ENCODE measurements at places on chromosomes 3 and 15. TPM values are rescaled to one million over a fixed set of nuclear protein-coding genes. Genes with fewer than 3 reads are reported as not detected.
A peak's percentile ranks its signal among the peaks of the same experiment; 100 is the strongest.

GRCh38 chr3:186032321-186032720 lies 76.6 kb downstream of the ETV5 start:
- no peaks in the 10 kb centered on the region for H3K4me1 ChIP-seq
- DNase-seq = no peak
- no peak overlapping the region for H3K27ac ChIP-seq
- no peak overlapping the region for H3K4me3 ChIP-seq

Gene RARRES1
- total RNA-seq = not detected

GRCh38 chr15:89399238-89400115 lies 64.9 kb upstream of the POLG start:
- H3K36me3 ChIP-seq = no peaks in the 10 kb centered on the region
- no peaks in the 10 kb centered on the region for H3K27me3 ChIP-seq
- peaks cover 96% of the 10 kb centered on the region for H3K4me1 ChIP-seq
- peak overlapping the region; percentile 88 for H3K27ac ChIP-seq
- H3K4me3 ChIP-seq = peak overlapping the region; percentile 62

GRCh38 chr15:69994429-69995205 lies 103.1 kb downstream of the TLE3 start:
- H3K27ac ChIP-seq = peak overlapping the region; percentile 50
- DNase-seq = peak; percentile 75
- no peaks in the 10 kb centered on the region for H3K36me3 ChIP-seq
- H3K4me1 ChIP-seq = peaks cover 58% of the 10 kb centered on the region
- H3K4me3 ChIP-seq = no peak overlapping the region

GRCh38 chr3:11757441-11757875 lies 89.2 kb downstream of the TAMM41 start:
- DNase-seq = peak; percentile 59
- no peak overlapping the region for H3K27ac ChIP-seq
- H3K4me3 ChIP-seq = no peak overlapping the region
- no peaks in the 10 kb centered on the region for H3K36me3 ChIP-seq
- no peaks in the 10 kb centered on the region for H3K27me3 ChIP-seq

DNA sequence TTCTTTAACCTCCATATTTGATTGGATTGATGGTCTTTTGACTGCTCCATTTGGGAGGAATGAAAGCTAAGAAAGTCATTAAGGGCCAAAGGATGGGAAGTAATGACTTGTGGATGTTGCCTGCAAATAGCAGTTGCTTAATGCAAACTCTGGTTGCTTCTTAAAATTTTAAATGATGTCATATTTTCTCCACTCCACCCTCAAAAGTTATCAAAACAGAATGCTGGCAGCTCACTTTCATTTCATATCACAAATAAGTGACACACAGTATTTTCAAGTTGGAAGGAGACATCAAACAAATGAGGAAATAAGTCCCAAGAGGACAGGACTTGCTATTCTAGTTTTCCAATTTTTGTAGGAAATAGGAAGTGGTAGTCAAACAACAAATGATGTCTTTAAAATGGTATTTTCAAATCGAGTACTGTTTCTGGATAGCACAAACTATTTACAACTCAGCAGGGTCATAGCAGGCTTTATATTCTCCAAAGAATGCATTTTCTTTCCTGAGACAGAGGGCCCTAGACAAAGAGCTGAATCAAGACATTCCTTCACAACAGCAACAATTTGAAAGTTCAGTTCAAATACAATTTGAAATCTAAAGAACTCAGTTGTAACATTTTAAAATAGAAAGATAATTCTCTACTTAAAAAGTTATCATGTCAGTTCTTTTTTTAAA lies 165.1 kb upstream of the UBE2E1 start:
- no peak overlapping the region for H3K27ac ChIP-seq
- H3K4me3 ChIP-seq = no peak overlapping the region
- DNase-seq = no peak
- H3K36me3 ChIP-seq = no peaks in the 10 kb centered on the region
- no peaks in the 10 kb centered on the region for H3K27me3 ChIP-seq

GRCh38 chr3:31999907-32000439 lies 18.4 kb downstream of the ZNF860 start:
- no peak for DNase-seq
- peaks cover 27% of the 10 kb centered on the region for H3K4me1 ChIP-seq
- no peak overlapping the region for H3K27ac ChIP-seq
- H3K36me3 ChIP-seq = 0 out of 2 replicates have a peak, but pooled peaks cover 7% of the 10 kb centered on the region
- no peaks in the 10 kb centered on the region for H3K27me3 ChIP-seq

Gene PODXL2
- total RNA-seq = 62.1 TPM

DNA sequence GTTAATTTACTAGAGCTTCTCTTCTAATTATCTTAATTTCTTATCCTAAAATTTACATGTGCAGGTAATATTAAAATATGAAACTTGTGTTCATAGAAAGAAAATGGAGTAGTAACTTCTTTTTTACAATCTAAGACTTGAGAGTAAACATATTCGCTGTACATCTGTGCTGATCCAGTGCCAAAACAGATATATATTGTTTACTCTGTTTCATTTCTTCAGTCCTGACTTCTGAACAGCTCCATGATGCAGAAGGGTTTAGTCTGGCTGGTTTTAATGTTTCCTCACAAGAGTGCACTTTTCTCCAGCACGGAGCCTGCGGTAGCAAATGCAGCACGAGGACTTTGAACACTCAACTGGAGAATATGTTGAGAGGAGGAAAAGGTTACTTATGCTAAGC lies 306.8 kb downstream of the EPHA3 start:
- no peaks in the 10 kb centered on the region for H3K36me3 ChIP-seq
- no peak for DNase-seq
- no peaks in the 10 kb centered on the region for H3K27me3 ChIP-seq
- H3K4me3 ChIP-seq = no peak overlapping the region

Data from Karpas-422 (cell line).